ENCODE measurements at places on chromosomes 5 and 9.
A peak's percentile ranks its signal among the peaks of the same experiment; 100 is the strongest.

DNA sequence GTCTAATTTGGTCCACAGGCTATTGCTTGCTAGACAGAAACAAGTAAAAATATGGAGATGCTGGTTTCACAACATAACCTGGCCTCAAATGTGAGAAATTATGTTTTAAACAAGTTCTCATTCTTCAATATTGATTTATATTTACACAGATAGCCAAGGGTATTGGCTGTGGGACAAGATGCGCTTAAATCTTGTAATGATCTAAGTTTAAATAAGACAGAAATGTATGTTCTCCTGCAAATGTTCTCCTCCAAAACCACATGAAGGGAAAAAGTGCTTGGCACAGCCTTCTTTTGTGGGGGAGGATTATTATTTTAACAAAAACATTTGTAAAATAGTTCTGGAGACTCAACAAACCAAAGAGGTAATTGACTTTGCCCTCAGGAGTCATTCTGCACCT, 356.0 kb downstream of the DMAC1 start:
- DNase-seq = no peak

DNA sequence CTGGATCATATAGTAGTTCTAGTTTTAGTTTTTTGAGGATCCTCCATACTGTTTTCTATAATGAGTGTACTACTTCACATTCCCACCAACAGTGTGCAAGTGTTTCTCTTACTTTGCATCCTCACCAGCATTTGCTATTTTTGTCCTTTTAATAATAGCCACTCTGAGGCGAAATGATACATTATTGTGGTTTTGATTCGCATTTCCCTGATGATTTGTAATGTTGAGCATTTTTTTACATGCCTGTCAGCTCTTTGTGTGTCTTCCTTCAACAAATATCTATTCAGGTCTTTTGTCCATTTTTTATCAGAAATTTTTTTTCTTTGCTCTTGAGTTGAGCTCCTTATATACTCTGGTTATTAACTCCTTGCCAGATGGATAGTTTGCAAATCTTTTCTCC, 114.0 kb downstream of the ADAMTSL1 start:
- DNase-seq = no peak

DNA sequence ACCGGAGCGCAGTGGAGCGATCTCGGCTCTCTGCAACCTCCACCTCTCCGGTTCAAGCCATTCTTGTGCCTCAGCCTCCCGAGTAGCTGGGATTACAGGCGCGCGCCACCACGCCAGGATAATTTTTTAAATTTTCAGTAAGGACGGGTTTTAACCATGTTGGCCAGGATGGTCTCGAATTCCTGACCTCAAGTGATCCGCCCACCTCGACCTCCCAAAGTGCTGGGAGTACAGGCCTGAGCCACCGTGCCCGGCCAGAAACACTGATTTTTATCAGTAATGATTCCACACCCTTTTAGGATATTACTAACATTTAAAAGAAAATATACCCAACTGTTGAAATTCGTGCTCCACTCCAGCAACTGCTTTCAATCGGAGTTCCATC, 464 bp upstream of the FAM151B start:
- DNase-seq = no peak

DNA sequence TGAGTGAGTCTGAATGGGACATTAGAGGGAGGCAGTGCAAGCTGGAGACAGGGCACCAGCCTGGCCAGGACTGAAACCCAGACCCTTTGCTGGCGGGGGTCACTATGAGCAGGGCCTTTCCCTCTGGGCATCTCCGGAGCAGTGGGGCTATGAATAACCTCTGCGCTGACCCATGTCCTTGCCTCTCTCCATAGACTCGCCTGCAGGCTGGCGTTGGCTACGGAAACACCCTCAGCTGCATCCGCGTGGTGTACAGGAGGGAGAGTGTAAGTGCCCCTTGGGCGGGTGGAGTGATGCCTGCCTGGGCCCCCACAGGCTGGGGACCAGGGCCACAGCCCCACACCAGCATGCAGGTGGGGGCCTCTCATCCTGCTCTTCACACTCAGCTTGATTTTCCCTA, 15.8 kb downstream of the SLC25A48 start:
- DNase-seq = no peak

GRCh38 chr9:133048595-133048994, 13.2 kb upstream of the CEL start:
- DNase-seq = no peak

GRCh38 chr5:170636801-170637477, 133.1 kb downstream of the KCNIP1 start:
- DNase-seq = no peak

DNA sequence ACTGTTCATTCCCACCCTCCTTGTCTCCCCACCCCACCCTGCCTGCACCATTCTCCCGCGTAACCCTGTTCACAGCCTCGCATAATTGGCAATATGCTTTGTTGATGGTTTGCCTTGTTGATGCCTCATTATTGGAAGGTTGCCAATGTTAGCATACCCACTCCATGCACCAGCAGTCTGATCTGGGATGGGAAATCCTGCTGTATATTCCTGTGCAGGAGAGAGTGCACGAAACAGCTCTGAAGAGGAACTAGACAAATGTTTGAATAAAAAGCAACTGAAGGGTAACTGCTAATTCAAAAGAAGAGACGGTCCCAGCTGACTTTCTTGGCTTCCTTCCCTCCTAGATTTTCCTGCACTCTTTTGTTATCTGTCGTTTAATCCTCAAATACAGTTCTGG, 271.7 kb upstream of the TLE4 start:
- DNase-seq = no peak

DNA sequence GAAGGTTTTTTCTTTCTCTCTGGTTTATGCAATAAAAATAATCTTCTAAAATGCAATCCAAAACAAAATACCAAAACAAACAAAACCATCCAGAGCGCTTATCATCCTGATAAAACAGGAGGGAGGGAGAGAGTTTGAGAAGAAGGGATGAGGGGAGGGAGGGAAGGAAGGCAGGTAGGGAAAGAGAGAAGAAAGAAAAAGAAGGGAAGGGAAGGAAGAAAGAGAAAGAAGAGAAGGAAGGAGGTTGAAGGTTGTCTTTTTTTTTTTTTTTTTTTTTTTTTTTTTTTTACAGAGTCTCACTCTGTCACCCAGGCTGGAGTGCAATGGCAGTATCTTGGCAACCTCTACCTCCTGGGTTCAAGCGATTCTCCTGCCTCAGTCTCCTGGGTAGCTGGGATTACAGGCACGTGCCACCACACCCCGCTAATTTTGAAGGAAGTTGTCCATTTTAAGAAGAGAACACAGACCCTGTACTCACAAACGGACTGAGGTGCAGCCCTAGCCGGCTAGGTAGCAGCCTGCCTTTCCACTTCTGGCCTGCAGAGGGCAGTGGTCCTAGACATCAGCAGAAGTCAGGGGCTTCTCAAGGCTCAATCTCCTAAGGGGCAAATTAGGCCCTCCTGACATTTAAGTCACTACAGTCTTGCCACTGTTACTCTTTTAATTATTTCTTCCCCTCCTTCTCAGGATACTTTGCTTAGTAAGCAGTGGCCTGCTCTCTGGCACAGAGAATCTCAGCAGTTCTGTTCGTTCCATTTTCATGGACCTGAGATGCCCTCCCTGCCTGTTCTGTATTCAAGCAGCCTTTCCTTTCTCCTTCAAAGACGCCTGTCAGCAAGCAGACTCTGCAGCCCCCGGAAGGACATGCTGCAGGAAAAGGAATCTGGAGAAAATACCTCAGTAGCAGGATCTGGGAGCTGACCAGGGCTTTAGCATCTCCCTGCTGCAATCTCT, 76.4 kb downstream of the EPB41L4B start:
- peak; percentile 21 for DNase-seq

DNA sequence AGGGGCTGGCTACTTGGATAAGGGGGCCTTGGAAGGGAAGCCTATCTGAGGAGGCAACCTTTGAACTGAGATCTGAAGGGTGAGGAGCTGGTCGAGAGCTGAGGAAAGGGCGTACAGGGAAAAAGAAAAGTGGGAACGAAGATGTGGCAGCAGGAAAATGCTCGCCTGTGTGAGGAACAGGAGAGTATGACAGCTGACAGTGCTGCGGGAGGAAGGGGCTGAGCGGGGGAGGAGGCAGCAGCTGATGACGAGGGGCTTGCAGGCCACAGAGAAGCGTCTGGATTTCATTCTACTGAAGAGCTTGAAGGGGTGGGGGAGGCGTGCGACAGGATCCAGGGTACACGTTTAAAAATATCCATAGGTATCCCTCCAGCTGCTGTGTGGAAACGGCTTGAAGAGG, 28.9 kb downstream of the SH3PXD2B start:
- no peak for DNase-seq

DNA sequence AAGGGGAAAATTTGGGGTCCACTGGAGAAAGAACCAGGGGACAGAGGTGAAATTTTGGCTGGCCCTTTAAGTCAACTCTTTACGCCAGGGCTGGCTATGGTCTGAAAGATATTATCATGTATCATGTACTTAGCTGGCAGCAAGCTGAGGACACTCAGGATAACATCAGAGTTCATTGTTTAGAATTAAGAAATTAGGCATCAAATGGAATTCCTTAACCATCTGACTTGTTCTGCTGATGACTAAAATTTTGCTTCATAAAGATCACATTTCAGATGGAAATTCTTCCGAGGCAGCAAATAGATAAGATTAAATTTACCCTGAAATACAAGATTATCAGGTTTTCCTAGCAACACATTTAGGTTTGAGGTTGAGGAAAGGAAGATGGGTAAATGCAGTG, 269.4 kb upstream of the KLF9 start:
- no peak for DNase-seq

- no peak for DNase-seq
Measured at GRCh38 chr9:108178318-108178717, 677.5 kb downstream of the ACTL7B start.

GRCh38 chr5:168853972-168854371, 274.8 kb upstream of the PANK3 start:
- no peak for DNase-seq

DNA sequence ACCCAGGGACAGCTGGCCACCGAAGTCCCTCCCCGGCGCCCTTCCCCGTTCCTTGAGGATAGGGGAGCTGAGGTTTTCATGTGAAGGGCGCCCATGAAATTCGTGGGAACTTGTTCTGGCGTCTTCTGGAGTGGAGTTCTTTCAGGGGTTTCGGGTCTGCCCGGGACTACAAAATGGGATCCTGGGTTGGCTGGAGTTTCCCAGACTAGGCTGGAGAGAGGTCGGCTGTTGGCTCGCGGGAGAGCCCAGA, 3.6 kb upstream of the RGMB start:
- no peak for DNase-seq

GRCh38 chr5:83967417-83967816, 246.8 kb upstream of the HAPLN1 start:
- no peak for DNase-seq

DNA sequence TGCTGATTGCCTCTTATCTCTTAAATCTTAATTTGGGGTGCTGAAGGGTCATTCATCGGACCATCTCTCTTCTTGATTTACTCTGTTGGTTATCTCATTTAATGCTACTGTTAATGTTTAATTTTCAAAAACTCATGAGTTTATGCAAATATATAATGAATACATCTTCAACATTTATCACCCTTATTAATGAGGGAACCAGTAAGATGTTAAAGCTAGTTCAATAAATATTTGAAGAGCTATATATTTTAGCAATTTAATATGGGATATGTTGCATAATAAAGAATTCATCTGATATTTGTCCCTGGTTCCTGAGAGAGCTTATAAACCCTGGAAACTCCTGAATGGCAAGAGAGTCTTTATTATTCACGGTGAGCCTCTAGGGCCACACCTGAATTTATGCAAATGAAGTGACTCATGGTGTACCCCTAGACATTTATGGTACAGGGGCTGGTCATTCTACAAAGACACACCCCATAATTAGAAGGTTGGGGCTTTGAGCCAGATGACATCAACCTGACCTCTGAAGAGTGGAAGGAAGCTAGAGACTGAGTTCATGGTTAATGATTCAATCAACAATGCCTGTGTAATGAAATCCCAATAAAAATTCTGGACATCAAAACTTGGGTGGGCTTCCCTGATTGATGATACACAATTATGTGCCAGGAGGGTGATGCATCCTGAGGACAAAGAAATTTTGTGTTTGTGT, 339.5 kb upstream of the ZNF608 start:
- no peak for DNase-seq

- no peak for DNase-seq
Measured at GRCh38 chr5:101897914-101898313, 398.2 kb downstream of the SLCO4C1 start.

DNA sequence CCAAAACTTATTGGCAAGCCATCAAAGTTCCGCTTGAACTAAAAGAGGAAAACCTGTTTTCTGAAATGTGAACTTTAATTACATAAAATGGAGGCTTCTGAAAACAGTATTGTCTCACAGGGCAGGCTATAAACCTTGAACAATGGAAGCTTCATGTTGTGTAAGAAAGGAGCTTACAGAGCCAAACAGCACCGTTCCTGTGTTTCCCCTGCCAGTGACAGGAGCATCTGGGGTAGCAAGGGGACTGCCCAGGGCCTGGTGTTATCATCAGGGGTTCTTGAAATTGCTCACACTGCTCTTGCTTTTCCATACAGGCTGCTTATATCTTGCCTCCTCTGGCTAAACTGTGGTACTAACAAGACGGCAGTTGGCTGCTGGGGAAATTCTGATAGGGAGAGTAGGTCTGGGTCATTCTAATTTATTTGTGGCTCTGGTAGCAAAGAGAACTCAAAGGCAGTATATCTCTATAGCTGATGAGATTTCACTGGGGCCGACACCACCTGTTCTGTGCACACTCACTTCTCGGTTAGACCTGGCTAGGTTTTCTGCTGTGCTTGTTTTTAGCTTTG, 40.4 kb downstream of the BASP1 start:
- no peak for DNase-seq

DNA sequence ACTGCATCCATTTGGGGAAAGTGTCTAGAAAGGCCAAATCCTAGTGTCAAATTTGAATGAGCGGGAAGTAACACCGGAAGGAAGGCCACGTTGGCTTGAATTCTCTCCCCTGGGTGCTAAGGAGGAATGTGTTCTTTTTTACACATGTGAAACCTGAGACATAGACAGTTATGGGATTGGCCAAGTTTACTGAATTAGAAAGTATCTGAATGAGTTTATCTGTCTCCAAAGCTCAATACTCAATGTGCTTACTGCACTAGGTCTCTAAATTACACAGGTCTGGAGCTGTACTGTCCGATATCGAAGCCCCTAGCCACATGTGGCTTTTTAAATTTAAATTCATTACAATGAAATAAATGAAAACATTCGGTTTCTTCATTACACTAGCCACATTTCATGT, 6.0 kb downstream of the DMRT1 start:
- DNase-seq = no peak

DNA sequence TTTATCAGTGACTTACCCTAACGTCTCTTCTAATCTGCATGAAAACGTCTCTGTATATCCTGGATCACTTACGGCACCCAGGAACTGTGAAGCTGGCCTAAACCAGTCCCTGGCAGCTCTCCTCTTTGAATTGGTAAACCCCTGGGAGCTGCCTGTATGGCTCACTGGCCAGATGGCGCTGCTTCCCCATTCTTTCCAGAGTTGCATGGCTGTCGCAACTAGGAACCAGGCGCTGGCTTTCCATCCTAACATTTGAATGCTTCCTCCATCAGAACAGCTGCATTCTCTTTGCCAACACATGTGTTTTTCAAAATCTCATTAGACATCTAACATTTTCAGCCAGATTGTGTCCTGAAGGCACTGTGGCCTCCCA, 8.0 kb upstream of the PCA3 start:
- DNase-seq = no peak

- DNase-seq = no peak
Measured at GRCh38 chr5:31186672-31187267, 6.7 kb upstream of the CDH6 start.

GRCh38 chr9:19484699-19485098, 75.9 kb downstream of the ACER2 start:
- no peak for DNase-seq

- DNase-seq = no peak
Measured at GRCh38 chr9:84563691-84564090, 105.8 kb upstream of the NTRK2 start.

- no peak for DNase-seq
Measured at GRCh38 chr9:111481885-111482636, 2.1 kb downstream of the ECPAS start.

GRCh38 chr9:33637881-33638280, 113.8 kb downstream of the ANKRD18B start:
- DNase-seq = no peak
